ENCODE measurements at places on chromosomes 3 and 15.

GRCh38 chr3:13703071-13703470, 154.1 kb downstream of the FBLN2 start:
- DNase-seq = no peak

GRCh38 chr3:129616713-129617112, 10.2 kb upstream of the PLXND1 start:
- no peak for DNase-seq

DNA sequence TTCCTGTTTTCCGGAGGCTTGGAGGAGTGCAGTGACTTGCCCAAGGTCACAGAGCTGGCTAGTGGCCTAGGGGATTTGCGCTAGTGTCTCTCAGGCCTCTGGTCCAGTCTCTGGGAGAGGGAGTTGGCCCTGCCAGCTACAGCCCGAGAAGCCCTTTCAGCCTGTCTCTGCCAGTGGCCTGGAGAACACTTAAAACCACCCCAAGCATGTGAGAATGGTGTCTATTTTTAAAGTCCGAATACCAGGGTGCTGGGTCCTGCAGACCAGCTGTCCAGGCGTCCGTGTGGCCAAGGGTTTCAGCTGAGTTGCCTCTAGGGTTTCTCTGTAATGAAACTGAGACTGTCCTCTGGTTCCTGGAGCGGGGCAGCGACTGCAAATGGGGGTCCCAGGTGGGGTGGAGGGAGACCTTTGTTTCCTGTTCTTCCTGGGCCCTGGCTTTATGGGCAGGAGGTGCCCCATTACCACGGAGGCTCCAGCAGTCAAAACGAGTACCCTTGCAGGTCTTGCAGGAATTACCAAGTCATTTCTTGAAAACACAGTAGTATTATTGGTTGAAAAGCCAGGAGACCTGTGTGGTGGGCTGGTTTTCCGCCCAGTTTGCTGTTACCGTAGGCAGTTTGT, 2.2 kb downstream of the CAND2 start:
- DNase-seq = no peak

- DNase-seq = no peak
Observed at GRCh38 chr3:124814620-124815421, 72.3 kb downstream of the ITGB5 start.

GRCh38 chr3:149501524-149501923, 27.0 kb downstream of the TM4SF4 start:
- DNase-seq = no peak
